Stomach (tissue), 19 donors: ENCODE measurements at places on chromosomes 1 and 21. TPM values are rescaled to one million over a fixed set of nuclear protein-coding genes. Genes with fewer than 3 reads are reported as not detected.

FCRL6 gene
- polyA plus RNA-seq = not detected

CTPS1 gene
- 8.1 TPM for polyA plus RNA-seq

GRIK1 gene
- polyA plus RNA-seq = not detected

NBPF6 gene
- polyA plus RNA-seq = not detected

NT5C1A gene
- polyA plus RNA-seq = not detected

ANGPTL3 gene
- polyA plus RNA-seq = 2.0 TPM

DMBX1 gene
- polyA plus RNA-seq = not detected

SMIM1 gene
- 26.5 TPM for polyA plus RNA-seq

CDC20 gene
- 11.3 TPM for polyA plus RNA-seq

BATF3 gene
- 5.3 TPM for polyA plus RNA-seq

AZIN2 gene
- polyA plus RNA-seq = 2.0 TPM

SPRR2A gene
- 190 TPM for polyA plus RNA-seq

ACOT11 gene
- polyA plus RNA-seq = 5.5 TPM

OPRD1 gene
- 0.03 TPM for polyA plus RNA-seq

LRRC7 gene
- 0.06 TPM for polyA plus RNA-seq

LYPD8 gene
- polyA plus RNA-seq = 1.1 TPM

CA6 gene
- not detected for polyA plus RNA-seq

TXLNA gene
- polyA plus RNA-seq = 9.8 TPM

PRELP gene
- 3.2 TPM for polyA plus RNA-seq

FCMR gene
- 3.3 TPM for polyA plus RNA-seq

GIPC2 gene
- polyA plus RNA-seq = 4.6 TPM

HTR6 gene
- not detected for polyA plus RNA-seq

SLC2A5 gene
- polyA plus RNA-seq = 3.1 TPM

UBE2U gene
- polyA plus RNA-seq = not detected

TMEM82 gene
- not detected for polyA plus RNA-seq

HCN3 gene
- polyA plus RNA-seq = 0.46 TPM

DMRTA2 gene
- 1.6 TPM for polyA plus RNA-seq

AADACL3 gene
- not detected for polyA plus RNA-seq

HAO2 gene
- not detected for polyA plus RNA-seq

ZNF326 gene
- polyA plus RNA-seq = 12.2 TPM

CD52 gene
- 27.3 TPM for polyA plus RNA-seq

CELSR2 gene
- 0.76 TPM for polyA plus RNA-seq

LYPLA2 gene
- polyA plus RNA-seq = 61.1 TPM

CLCNKB gene
- polyA plus RNA-seq = 0.19 TPM

GBP6 gene
- polyA plus RNA-seq = not detected

TNFRSF1B gene
- 7.8 TPM for polyA plus RNA-seq

OR2L13 gene
- not detected for polyA plus RNA-seq

LENEP gene
- polyA plus RNA-seq = not detected

KCNT2 gene
- polyA plus RNA-seq = 0.92 TPM

ST3GAL3 gene
- 8.9 TPM for polyA plus RNA-seq

SPATA21 gene
- 0.31 TPM for polyA plus RNA-seq

MFSD2A gene
- 0.76 TPM for polyA plus RNA-seq

MINDY1 gene
- polyA plus RNA-seq = 9.8 TPM

CYP4A22 gene
- polyA plus RNA-seq = not detected

PEAR1 gene
- 1.2 TPM for polyA plus RNA-seq

GSTM3 gene
- polyA plus RNA-seq = 350 TPM

UBXN10 gene
- 1.8 TPM for polyA plus RNA-seq

KIF14 gene
- polyA plus RNA-seq = 0.25 TPM

CELA2B gene
- polyA plus RNA-seq = not detected

LCE1E gene
- polyA plus RNA-seq = not detected
